HFFc6 (cell line): ENCODE measurements at places on chromosomes 4 and X. TPM values are rescaled to one million over a fixed set of nuclear protein-coding genes. Genes with fewer than 3 reads are reported as not detected.

The PABPC1L2A gene
- not detected in 3 replicates for total RNA-seq

The MAGIX gene
- 1.0 to 1.3 TPM (median 1.1 TPM) in 3 replicates for total RNA-seq

The PCDH7 gene
- total RNA-seq: 0.20 and 0.70 TPM in 2 replicates

The PHEX gene
- 0.05 to 0.11 TPM (median 0.05 TPM) in 3 replicates for total RNA-seq

The LUZP4 gene
- total RNA-seq: not detected in 3 replicates

The VCX2 gene
- not detected in 3 replicates for total RNA-seq

The ITGB1BP2 gene
- total RNA-seq: 0.51 to 0.61 TPM (median 0.51 TPM) in 3 replicates

- DNase-seq: no peak
These were observed 23.1 kb upstream of the SLC6A14 start for GRCh38 chrX:116413273-116413672.

DNA sequence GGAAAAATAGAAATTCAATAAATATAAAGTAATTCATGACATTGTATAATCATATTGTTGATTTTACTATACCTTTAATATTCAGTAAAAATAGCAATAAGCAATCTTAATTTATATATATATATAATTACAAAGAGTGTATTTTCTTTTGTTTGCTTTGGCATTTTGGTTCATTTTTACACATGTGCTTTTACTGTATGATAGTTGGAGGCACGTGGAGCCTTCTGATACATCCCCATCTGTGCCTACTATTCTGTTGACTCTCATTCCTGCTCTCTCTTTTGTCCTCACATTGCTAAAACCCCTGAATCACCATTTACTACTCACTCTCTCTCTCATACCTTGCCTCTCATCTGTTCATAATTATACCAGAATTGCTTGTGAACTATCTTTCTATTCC is 106.4 kb upstream of the NDST4 start:
- no peak for DNase-seq

DNA sequence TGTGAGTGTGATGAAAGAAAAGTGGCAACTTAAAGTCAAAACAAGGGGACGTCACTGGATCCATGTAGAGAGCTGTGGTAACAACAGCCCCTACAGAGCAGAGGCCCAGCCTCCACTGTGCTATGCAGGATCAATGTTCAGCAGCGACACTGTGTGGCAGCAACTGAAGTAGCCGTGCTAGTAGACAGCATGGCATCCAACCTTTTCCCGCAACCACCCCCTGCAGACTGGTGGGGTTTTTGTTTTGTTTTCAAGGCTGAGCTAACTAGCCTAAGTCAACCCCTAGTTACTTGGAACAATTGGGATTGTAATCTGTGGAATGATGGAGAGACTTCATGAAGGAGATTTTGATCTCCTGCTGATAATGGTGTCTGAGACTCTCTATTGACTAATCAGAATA is 44.4 kb upstream of the PPARGC1A start:
- DNase-seq: no peak

GRCh38 chr4:144591401-144591800 is 54.6 kb upstream of the HHIP start:
- DNase-seq: peak; percentile 62
